NCI-H1417 treated with DMSO at 0.1 percent for 48 hours (cell line): ENCODE measurements at places on chromosomes 16 and 17.

DNA sequence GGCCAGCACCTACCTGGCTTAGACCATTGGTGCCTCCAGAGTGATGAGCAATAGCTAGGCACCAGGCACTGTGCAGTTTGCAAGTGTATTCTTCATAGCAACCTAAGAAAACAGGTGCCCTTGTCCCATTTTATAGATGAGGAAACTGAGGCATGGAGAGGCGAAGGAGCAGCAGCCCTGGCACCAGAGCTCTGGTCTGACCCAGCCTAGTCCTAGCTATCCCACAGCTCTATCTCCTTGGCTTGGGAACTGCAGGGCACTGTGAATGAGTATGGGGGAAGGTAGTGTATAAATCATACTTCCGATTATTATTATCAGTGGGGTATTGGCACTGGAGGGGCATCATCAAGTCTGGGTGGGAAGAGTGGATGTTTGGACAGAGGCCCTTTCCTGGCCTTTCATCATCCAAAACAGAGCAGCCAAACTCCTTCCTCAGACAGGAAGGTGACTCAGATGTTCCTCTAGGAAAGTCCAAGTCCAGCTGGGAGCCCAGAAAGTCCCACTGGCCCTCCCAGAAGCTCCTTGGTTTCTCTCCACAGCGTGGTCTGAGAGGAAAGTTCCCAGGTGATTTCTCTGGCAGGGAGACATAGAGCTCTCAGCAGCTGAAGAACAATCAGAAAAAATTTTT lies 32.0 kb upstream of the PLLP start:
- no peak for DNase-seq

GRCh38 chr16:52496051-52496876 lies 50.7 kb downstream of the TOX3 start:
- DNase-seq = no peak

- DNase-seq = no peak
Observed at GRCh38 chr16:2712546-2712945, 7.5 kb downstream of the PRSS27 start.

DNA sequence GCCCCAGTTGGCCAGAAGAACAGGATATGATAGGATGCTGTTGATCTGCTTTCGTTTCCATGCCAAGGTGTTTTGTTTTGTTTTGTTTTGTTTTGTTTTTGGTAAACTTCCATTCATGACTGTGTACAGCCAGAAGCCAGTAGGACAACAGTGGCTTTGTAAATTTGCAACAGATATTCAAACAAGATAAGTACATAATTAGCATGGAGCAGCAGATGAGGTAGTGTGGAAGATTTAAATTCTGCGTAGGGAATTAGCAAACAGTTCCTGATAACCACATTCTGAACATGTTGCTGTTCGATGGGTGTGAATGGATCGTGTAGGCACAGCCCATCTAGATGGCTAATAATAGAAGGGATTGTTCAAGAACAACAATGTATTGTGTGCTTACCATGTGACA lies 1080.1 kb upstream of the RBFOX1 start:
- no peak for DNase-seq

- DNase-seq = no peak
Observed at GRCh38 chr17:39606434-39607056, 1.2 kb downstream of the NEUROD2 start.

DNA sequence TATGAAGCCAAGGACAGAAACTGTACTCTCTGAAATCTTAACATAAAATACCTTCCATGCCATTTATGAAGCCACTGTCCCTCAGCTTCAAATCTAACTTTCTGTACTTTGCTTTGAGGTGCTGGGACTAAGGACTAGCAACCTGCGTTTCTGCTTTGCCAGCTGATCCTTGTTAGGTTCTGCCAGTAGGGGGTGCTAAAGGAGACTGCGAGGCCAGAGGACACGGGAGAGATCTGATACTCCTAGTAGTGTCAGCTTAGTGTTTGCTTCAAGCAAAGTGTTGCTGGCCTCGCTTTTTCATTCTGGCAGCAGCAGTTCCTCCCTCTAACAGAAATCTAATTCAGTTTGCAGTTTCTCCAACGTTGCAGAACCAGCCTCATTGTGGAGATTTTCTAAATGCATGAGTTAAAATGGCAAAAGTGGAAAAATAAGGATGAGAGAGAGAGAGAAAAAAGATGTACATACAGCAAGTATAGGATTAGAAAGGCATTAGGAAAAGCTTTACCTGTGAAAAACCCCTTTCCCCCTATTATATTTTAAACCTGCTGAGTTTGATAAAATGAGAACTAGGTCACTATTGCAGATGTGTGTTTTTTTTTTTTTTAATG lies 297.5 kb downstream of the CA10 start:
- no peak for DNase-seq

DNA sequence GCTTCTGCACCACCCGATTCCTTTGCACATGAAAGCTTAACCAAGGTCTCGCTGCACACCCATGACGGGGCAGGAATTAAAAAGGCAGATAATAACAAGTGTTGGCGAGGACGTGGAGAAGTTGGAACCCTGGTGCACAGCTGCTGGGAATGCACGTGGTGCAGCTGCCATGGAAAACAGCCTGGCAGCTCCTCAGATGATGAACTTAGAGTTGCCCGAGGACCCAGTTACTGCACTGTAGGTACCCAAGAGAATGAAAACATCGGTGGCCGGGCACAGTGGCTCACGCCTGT lies 211.6 kb upstream of the CIBAR2 start:
- no peak for DNase-seq

GRCh38 chr17:65633146-65633881 lies 71.9 kb upstream of the AXIN2 start:
- no peak for DNase-seq
